ENCODE measurements at places on chromosomes 13 and 19.

GRCh38 chr19:47518139-47518538 is 3.3 kb upstream of the NAPA start:
- no peak for DNase-seq

GRCh38 chr19:32750441-32751055 is 31.0 kb downstream of the TDRD12 start:
- no peak for DNase-seq

GRCh38 chr13:27476943-27477703 is 26.8 kb upstream of the MTIF3 start:
- no peak for DNase-seq

GRCh38 chr13:113837560-113838355 is 26.1 kb downstream of the GAS6 start:
- no peak for DNase-seq

- peak; percentile 93 for DNase-seq
Observed at GRCh38 chr19:11089254-11090013, at the start of gene LDLR. LDLR (plus strand) TSS chr19:11089463; CDS start chr19:11089549, 86 bp downstream.

DNA sequence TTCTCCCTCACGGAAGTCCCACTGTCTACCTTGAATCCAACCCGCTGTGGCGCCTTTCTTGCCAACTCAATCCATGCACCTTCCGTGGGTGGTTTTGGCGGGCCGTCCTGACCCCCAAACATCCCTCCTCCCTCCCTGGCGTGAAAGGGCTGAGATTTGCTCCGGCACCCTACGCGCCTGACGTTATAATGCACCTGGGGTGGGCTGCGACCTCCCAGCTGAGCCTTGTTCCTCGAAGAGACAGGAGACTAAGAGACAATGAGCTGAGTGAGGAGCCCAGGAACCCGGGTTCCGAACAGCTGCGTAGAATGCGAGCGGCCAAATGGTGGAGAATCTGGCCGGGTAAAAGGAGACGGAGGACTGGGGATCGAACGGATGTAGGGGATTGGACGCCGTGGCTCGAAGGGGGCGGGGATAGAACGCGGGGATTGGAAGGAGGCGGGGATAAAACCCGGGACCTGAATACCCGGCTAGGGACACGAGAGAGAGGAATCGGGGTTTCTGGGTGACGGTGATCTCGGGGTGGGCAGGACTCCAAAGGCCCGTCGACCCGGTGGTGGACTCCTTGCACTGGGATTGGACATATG is at the start of gene CPT1C:
Gene CPT1C (plus strand): TSS at position 461 of the 587 bp plus-strand sequence. CDS start 1,137 bp downstream, outside the sequence.
- DNase-seq = peak; percentile 66

DNA sequence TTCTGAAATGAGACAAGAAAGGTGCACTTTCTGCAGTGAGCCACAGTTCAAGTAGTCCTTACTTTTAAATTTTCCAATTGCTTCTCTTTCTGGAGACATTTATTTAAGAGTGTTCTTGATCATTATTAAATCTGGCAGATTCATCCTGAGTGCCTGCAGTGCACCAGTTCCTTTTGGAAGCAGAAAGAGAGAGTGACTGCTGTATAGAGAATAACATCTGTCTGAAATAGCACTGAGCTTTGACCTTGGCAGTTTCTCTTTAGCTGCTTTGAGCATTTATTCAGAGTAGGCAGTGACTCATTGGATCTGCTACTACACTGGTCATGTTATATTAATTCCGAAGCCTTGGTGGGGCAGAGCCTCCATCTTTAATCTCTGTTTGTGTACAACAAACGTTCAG is 1373.7 kb downstream of the PCDH9 start:
- no peak for DNase-seq

- no peak for DNase-seq
Observed at GRCh38 chr19:1425102-1425837, 12.9 kb upstream of the RPS15 start.

DNA sequence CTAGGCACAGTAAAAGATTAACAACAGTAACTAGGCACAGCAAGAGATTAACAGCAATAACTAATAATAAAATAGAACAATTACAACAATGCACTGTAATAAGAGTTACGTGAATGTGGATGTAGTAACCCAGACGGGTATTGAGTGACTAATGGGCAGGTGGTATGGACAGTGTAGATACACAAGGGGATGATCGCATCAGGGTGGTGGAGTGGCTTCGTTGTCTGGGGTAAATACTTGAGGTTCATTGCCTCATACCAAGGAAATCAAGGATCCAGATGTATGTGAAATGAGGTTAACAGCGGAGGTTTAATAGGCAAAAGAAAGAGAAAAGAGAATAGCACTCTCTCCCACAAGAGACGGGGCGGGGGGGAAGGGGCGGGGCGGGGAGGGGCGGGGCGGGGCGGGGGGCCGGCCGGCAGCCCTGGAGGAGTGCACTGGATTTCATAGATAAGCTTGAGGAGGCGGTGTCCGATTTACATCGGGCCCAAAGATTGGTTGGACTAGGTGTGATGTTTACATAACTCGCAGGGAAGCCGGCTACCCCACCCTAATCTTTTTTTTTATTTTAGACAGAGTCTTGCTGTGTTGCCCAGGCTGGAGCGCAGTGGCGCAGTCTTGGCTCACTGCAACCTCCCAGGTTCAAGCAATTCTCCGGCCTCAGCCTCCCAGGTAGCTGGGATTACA is 106.3 kb downstream of the KCTD15 start:
- no peak for DNase-seq

DNA sequence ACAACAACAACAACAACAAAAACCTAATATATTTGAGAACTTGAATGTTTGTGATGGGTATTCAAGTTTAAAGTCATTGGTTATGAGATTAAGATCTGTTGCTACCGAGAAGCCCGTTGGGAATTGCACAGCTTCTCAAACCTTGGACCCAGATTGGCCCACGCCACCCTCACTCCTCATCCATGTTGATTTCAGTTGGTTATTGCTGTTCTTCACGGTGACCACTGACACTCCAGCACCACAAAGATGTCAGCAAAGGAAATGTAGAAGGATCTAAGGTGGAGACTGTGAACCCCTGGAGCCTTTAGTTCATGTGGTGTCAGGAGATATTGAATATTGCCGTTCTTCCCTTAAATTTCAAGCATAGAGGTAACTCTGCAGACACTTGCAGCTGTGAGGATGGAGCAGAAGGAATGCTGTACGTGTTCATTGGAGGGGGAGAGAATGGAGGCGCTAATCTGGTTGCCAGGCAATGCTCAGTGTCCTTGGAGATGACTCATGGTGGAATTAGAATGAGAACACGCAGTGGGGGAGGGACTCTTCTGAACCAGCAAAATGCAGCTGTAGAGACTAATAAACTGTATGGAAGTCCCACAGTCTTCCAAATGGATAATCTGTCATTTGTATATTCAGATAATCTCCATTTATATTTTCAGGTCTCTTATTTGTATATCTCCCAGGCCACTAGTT is 20.8 kb upstream of the ZNF835 start:
- DNase-seq = no peak

- peak; percentile 92 for DNase-seq
Observed at GRCh38 chr19:47471733-47472457, at the start of gene SLC8A2. SLC8A2 (minus strand) TSS chr19:47471893; CDS start chr19:47466403, 5,490 bp downstream.

DNA sequence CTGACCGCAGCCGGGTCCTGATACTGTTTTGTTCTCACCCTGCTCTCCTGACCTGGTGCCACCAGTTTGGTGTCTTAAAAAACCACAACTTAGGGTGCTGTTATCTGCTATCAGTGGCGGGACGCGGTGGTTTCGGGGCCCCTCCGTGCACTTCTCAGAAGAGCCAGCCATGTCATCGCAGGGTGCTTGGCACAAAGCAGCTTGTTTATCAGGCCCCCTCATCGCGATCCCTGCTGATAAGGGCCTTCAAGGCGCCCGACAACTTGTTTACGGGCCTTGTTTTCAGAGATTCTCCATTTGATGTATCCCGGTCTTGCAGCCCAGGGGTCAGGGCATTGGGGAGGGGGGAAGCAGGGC is 58.1 kb upstream of the KLF2 start:
- DNase-seq = no peak

GRCh38 chr19:19064811-19065745 is 1.3 kb downstream of the SLC25A42 start:
- no peak for DNase-seq

- DNase-seq = no peak
Observed at GRCh38 chr19:18603958-18604819, 2.4 kb downstream of the CRLF1 start.

DNA sequence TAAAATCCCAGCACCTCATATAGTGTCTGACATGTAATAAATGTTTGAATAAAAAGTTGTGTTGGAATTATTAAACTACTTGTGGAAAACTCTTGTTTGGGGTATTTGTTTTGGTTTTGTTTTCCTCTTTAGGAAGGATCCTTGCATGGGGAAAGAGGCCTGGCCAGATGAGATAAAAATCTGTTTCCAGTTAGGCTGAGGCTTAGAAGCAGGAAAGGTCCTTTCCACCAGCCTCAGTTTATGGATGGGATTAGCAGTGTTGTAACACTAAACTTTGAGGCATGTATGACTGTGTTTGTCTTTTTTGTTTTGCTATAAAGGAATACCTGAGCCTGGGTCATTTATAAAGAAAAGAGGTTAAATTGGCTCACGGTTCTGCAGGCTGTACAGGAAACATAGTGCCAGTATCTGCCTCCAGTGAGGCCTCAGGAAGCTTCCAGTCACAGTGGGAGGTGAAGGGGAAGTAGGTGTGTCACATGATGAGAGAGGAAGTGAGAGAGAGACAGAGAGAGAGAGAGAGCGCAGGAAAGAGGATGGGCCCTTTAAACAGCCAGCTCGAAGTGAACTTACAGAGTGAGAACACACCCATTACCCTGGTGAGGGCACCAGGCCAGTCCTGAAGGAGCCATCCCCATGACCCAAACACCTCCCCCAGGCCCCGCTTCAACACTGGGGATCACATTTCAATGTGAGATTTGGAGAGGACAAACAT is 21.6 kb downstream of the SPATA13 start:
- DNase-seq = no peak

DNA sequence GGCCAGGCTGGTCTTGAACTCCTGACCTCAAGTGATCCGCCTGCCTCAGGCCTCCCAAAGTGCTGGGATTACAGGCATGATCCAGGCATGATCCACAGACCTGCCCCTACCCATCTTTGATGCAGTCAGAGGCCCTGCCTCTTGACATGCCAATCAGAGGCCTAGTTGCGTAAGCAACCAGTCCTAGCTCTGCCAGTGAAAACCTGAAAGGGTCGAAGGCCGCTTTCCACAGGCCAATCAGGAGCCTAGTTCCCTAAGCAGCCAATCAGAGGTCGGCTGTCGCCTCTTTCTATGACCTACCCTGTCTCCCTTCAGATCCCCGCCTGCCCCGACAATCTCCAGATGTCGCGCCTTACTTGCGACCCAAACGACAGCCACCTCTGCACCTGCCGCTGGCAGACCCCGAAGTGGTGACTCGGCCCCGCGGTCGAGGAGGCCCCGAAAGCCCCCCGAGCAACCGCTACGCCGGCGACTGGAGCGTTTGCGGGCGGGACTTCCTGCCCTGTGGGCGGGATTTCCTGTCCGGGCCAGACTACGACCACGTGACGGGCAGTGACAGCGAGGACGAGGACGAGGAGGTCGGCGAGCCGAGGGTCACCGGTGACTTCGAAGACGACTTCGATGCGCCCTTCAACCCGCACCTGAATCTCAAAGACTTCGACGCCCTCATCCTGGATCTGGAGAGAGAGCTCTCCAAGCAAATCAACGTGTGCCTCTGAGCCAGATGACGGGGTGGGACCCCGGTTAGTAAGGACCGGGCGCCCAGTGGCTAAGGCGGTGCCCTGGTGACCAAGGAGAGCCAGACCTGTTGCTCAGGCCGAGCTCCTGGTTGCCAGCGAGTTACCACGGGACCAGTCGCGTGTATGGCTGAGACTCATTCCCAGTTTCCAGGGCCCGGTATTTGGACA is 6.3 kb downstream of the SYDE1 start:
- DNase-seq = no peak

GRCh38 chr13:84870190-84870589 is 929.0 kb downstream of the SLITRK6 start:
- DNase-seq = no peak

- DNase-seq = no peak
Observed at GRCh38 chr19:17902701-17903100, 30.1 kb upstream of the CCDC124 start.

- peak; percentile 83 for DNase-seq
Observed at GRCh38 chr19:39413272-39413910, 922 bp downstream of the PLEKHG2 start.

GRCh38 chr13:22562116-22562515 is 618.7 kb upstream of the SGCG start:
- DNase-seq = no peak

- no peak for DNase-seq
Observed at GRCh38 chr13:62038214-62038613, 622.6 kb upstream of the PCDH20 start.

- DNase-seq = no peak
Observed at GRCh38 chr13:33405371-33405770, 119.8 kb upstream of the STARD13 start.

- DNase-seq = no peak
Observed at GRCh38 chr13:70668293-70668692, 560.0 kb upstream of the KLHL1 start.

GRCh38 chr19:48628486-48629296 is 8.5 kb downstream of the DBP start:
- DNase-seq = no peak

- DNase-seq = no peak
Observed at GRCh38 chr13:35643625-35644024, 167.1 kb upstream of the MAB21L1 start.

DNA sequence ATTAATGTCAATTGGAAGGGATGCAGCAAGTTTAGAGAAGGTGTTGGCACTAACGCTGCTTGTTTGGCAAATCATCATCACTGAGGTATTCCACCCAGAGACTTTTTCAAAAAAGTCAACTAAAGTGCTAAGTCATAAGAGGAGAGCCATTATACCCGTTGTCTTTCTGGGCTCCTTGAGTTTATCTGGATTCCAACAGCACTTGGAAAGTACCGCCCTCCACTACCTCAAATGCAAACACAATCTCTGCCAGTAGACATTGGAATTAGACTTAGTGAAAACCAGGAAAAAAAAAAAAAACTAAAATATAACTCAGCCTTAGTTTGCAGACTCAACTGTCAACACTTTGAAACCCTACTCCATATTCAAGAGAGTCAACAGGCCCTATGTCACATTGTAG is 266.0 kb downstream of the ITGBL1 start:
- DNase-seq = no peak

DNA sequence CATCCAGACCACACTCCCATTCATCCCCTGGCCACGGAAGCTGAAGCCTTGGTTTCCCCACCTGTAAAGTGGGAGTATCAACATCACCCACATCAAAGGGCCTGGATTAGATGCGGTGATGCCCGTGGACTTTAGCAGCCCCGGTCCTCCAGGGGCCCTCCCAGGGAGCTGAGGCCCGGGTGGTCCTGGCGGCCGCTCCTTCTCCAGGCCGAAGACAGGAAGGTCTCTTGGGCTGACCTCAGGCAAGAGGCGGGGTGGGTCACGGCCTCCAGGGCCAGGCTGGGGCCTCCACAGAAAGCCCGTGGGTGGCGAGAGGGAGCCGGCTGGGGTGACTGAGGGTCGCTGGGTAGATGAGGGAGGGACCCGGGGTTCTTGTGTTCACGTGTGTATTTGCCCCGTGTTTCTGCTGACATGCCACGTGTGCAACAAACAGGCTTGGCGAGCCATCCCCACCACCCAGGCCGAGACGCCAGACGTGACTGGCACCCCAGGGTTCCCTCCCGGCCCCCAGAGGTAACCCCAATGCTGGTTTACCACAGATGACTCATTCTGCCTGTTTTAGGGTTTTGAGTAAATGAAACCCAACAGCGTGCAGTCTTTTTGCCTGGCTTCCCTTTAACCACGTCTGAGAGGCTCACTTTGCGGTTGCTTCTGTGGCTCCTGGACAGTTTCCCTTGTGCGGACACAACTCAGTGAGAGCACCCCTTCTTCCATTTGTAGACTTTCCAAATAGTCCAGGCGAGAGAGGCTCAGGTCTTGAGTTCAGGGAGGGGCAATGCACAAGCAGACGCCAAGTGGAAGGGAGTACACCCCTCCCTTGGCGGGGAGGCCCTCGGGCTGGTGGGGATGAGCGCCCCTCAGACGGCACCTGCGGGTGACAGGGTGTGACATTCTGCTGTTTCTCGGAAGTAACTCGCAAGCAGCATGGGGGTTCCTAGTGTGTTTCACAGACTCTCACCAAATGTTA is 42.9 kb downstream of the C13orf46 start:
- DNase-seq = no peak
